ENCODE measurements at places on chromosomes 16 and 17. TPM values are rescaled to one million over a fixed set of nuclear protein-coding genes. Genes with fewer than 3 reads are reported as not detected.

GRCh38 chr16:78200623-78201096, 101.2 kb downstream of the WWOX start:
- no peaks in the 10 kb centered on the region for H3K27me3 ChIP-seq
- H3K4me3 ChIP-seq: no peak overlapping the region
- H3K36me3 ChIP-seq: no peaks in the 10 kb centered on the region

- peaks cover 12% of the 10 kb centered on the region for H3K4me1 ChIP-seq
- no peak for DNase-seq
- H3K27me3 ChIP-seq: no peaks in the 10 kb centered on the region
Measured at GRCh38 chr16:11249233-11250061, 6.6 kb downstream of the SOCS1 start.

- no peaks in the 10 kb centered on the region for H3K27me3 ChIP-seq
- no peak for DNase-seq
- no peak overlapping the region for H3K4me3 ChIP-seq
- peaks cover 52% of the 10 kb centered on the region for H3K36me3 ChIP-seq
- no peaks in the 10 kb centered on the region for H3K4me1 ChIP-seq
- no peak overlapping the region for H3K27ac ChIP-seq
Measured at GRCh38 chr16:1654505-1655268, 23.4 kb upstream of the JPT2 start.

- DNase-seq: no peak
- H3K4me1 ChIP-seq: no peaks in the 10 kb centered on the region
- H3K27me3 ChIP-seq: no peaks in the 10 kb centered on the region
Measured at GRCh38 chr16:67471758-67472384, 9.1 kb downstream of the ATP6V0D1 start.

GRCh38 chr16:89905511-89906139, 13.0 kb upstream of the MC1R start:
- H3K27ac ChIP-seq: no peak overlapping the region
- peaks cover 3% of the 10 kb centered on the region for H3K4me1 ChIP-seq
- peak; percentile 96 for DNase-seq
- H3K27me3 ChIP-seq: no peaks in the 10 kb centered on the region

GRCh38 chr17:66468241-66469087, 166.1 kb downstream of the PRKCA start:
- no peaks in the 10 kb centered on the region for H3K27me3 ChIP-seq
- H3K4me3 ChIP-seq: peak overlapping the region; percentile 3
- H3K27ac ChIP-seq: peak overlapping the region; percentile 87
- DNase-seq: no peak
- no peaks in the 10 kb centered on the region for H3K36me3 ChIP-seq

GRCh38 chr16:77298418-77299360, 99.5 kb downstream of the SYCE1L start:
- no peaks in the 10 kb centered on the region for H3K36me3 ChIP-seq
- H3K4me3 ChIP-seq: peak overlapping the region; percentile 5
- peaks cover 28% of the 10 kb centered on the region for H3K4me1 ChIP-seq
- no peaks in the 10 kb centered on the region for H3K27me3 ChIP-seq
- H3K27ac ChIP-seq: peak overlapping the region; percentile 85

ST6GALNAC2 gene
- 0.59 TPM for total RNA-seq

MEFV gene
- total RNA-seq: under 0.01 TPM

SARM1 gene
- 5.9 TPM for total RNA-seq
